Mucosa of gallbladder (tissue), 1 donor: ENCODE measurements at places on chromosomes 16 and 17.
A peak's percentile ranks its signal among the peaks of the same experiment; 100 is the strongest.

- DNase-seq, result no peak
Observed at GRCh38 chr17:83031321-83031945, 48.0 kb upstream of the METRNL start.

DNA sequence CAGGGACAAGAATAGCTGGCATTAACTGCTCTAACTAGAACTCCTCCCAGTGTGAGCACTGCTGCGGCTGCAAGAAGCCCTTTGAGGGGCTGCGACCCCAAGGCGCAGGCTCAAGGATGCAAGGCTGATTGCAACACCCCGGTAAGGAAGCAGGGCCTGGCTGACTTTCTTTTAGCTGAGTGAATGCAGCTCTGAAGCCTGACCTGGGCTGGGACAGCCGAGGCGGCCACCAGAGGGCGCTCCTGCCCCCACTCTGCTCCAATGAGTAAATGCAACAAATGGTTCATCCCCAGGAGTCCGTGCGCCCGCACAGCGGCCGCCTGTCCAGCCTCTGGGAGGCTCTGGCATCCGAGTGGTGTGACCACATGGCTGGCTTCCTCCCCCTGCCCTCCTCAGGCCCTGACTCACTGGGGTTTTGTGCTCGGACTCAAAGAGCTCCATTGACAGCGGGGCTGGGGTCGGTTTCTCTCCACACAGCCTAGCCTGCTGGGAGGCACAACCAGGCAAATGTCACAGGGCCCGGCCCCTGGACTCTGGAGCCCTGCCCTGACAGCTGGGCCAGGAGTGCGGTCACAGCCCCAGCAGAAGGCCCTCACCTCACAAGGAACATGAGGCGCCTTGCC is at the start of gene SMIM5:
SMIM5 (plus strand) TSS at position 572 of the 623 bp plus-strand sequence. CDS start 6,768 bp downstream, outside the sequence.
- peak; percentile 89 for DNase-seq

DNA sequence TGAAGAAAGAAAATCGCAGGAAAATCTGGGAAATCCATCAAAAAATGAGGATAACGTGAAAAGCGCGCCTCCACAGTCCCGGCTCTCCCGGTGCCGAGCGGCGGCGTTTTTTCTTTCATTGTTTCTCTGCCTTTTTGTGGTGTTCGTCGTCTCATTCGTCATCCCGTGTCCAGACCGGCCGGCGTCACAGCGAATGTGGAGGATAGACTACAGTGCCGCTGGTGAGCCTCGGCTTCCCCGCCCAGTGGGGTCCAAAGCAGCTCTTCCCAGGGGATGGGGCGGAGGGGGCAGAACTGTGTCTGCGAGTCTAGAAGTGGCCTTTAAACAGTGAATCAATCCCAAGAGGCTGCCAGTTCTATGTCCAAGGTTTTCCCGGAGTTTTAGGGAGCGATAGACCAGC is 19.8 kb downstream of the FAM234A start:
- no peak for DNase-seq

- DNase-seq, result no peak
Observed at GRCh38 chr17:55563363-55563762, 52.1 kb upstream of the SMIM36 start.

DNA sequence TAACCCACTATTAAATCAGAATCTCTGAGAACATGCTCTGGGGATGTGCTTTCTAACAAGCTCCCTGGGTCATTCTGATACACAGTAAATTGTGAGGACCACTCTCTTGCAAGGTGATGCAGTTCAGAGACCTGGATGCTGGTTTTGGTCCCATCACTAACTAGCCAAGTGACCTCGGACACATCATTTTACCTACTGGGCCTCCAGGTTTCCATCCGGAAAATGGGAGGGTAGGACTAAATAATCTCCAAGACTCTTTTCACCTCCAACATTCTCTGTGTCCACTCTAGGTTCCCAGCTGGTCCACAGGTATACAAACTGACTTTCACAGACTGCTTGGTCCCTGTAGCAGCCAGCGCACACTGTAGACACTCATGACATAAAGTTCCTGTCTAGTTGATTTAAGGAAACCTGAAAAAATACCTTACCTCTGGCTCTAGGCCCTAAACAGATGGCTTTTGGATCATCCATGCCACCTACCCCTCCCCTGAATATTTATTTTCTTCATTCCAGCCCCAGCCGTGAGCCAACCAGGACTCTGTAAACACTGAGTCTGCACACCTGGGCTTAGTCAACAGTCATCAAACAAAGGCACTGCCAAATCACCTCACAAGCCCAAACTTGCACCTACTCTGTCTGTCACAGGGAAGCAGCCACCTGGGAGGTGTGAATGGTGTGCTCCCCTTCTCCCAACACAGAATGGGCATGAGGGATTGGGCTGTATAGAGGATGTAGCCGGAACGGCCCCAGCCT is 51.3 kb upstream of the MRPS23 start:
- peak; percentile 47 for DNase-seq

- no peak for DNase-seq
Observed at GRCh38 chr16:50083996-50084395, 18.2 kb downstream of the HEATR3 start.

DNA sequence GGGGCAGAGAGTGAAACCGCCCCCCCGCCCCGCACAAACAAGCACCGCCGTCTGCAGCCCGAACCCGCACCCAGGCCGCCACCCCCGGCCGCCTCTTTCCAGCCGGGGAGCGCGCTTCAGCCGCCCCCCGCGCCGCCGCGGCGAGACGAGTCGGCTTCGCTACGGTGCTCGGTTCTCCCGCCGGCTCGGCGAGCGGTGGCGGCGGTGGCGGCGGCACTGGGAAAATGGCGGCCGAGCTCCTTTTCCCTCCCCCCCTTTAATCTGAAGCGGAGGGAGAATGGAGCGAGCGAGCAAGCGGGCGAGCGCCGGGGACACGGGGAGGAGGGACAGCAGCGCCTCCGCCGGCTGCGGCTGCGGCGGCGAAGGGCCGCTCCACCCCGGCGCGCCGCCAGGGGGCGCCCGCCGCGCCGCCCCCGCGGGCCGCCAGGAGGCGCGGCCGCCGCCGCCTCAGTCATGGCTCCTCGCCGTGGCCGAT is at the start of gene KANSL1:
KANSL1 (minus strand) TSS at position 279 of the 475 bp plus-strand sequence. CDS start 21,286 bp downstream, outside the sequence.
- DNase-seq, result peak; percentile 92

DNA sequence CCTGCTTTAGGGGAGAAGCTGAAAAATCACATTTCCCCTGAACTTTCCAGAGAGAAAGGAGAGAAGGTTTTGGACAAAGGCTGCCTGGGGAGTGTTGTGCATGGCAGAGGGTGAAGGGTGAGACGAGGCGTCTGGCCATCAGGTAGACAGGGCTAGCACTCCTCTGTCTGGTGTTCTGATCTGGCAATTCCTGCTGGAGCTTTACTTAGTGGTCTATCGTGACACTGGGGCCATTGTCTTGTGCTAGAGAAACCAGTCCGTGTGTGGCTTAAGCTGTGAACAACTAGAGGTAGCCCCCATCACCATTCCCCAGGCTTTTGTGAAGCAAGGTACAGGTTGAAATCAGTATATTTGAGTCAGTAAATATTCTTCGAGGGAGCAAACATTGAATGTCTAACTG is 8.5 kb downstream of the RHBDL3 start:
- DNase-seq, result no peak

GRCh38 chr17:15952916-15953790 is 8.2 kb downstream of the ADORA2B start:
- no peak for DNase-seq

DNA sequence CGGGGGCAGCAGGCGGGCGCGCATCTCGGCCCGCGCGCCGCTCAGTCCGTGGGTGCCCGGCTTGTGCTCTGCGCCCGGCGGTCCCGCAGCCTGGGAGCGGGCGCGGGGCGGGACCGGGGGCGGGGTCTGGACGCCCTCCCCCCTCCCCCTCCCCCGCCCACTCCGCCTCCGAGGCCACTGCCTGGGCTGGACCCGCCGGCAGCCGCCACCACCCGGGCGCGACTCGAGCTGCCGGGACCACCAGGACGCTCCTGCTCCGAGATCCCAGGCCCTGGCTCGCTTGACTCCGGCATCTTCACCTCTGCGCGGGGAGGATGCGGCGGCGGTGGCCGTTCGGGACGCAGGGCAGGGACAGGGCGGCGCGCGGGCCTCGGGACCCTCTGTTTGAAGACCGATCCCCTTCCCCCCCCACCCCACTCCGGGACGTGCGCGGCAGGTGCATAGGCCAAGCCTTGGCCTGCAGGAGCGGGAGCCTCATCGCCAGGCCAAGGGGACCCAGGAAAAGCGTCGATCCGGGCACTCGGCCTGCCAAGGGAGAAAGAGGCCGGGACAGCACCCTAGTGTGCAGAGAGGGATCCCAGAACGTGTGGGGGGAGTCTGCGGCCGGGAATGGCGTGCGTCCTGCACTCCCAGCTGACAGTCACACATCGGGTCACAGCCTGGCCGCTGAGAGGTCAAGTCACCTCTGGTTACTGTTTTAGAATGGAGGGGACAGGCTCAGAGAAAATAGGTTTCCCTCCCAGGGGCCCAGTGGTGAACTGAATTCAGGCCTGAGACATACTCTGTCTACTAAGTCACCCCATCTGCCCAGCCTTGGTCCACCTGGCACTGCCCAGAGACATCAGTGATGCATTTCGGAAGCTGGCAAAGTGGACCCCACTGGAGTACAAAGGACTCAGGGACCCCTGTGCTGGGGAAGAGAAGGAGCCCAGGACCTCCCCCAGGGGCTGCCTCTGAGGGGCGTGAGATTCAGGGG is at the start of gene HS3ST6:
HS3ST6 (minus strand) TSS at position 65 of the 976 bp plus-strand sequence. CDS start 92 bp downstream, outside the sequence.
- DNase-seq, result no peak

DNA sequence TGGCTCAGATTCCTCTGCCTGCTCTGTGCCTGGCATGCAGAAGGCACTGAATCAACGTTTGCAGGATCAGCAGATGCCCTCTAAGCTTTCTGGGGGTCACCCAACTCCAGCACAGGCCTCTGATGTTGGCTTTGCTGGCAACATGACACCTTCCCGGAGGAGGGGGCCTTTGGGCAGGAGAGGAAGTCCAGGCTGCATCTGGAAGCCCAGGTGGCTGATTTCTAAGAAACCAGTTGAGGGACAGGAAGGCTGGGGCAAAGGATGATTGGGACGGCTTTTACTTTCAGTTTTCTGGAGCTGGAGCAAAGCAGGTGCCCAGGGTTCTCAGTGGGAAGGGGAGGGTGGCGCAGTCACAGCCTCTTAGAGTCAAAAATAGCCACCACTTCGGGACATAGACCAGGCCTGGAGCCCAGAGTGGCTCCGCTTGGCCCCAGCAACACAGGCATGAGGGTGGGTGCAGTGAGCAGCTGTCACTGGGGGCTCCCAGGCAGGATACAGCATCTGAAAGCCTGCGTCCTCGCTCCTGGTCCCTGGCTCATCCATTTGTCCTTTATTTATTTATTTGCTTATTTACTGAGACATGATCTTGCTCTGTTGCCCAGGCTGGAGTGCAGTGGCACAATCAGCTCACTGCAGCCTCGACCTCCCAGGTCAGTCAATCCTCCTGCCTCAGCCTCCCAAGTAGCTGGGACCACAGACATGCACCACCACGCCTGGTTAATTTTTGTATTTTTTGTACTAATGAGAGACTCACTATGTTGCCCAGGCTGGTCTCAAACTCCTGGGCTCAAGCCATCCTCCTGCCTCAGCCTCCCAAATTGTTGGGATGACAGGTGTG is 15.1 kb downstream of the SOCS1 start:
- no peak for DNase-seq

DNA sequence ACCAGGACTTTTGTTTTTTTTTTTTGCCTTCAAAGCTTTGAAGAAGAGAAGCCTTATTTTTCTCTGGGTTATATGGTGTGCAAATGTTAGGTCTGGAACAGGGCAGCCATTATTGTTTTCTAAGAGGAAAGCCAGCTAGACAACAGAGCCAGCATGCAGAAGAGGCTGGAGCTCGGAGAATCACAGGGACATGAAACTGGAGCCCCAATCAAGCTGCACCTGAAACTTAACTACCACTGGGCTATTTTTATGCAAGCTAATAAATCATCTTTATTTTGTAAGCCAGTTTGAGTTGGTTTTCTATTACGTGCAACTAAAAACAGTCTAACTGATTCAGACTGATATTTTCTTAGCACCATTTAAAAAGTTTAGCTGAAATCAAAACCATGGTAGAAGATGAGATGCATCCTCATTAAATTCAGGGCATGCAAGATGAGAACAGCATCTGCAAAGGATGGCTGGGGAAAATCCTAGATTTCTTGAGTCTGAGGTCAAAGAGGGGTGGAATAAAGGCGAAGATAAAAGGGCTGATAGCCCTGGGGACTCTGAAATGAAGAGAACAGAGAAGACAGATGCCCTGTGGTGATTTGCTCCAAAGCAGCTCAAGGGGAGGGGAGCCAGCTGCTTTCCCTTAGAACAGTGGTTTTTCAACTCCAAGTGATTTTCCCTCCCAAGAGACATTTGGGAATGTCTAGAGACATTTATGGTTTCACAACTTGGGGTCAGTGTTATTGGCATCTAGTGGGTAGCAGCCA is 177.1 kb upstream of the WSCD1 start:
- no peak for DNase-seq

DNA sequence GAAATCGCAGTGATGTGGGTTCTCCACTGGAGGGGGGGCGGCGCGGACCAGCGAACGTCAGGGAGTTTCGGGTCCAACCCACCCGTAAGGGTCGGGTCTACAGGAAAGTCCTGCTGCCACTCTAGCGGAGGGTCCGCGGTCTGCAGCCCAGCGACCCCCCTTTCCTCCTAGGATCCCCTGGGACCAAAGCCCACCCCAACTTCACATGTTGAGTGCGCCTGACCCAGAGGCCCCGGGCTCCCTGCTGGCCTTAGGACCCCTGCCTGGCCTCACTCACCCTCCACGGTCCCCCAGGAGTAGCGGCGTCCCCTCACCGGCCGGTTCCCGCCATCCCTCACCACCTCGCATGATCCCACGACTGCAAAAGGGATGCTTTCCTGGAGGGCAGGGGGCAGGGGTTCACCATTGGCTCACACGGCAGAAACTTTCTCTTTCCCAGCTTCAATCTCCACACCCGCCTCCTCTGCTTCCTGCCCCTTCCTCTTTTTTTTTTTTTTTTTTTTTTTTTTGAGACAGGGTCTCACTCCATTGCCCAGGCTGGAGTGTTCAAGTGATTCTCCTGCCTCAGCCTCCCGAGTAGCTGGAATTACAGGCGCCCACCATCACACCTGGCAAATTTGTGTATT is 3.1 kb downstream of the SEPTIN1 start:
- no peak for DNase-seq

DNA sequence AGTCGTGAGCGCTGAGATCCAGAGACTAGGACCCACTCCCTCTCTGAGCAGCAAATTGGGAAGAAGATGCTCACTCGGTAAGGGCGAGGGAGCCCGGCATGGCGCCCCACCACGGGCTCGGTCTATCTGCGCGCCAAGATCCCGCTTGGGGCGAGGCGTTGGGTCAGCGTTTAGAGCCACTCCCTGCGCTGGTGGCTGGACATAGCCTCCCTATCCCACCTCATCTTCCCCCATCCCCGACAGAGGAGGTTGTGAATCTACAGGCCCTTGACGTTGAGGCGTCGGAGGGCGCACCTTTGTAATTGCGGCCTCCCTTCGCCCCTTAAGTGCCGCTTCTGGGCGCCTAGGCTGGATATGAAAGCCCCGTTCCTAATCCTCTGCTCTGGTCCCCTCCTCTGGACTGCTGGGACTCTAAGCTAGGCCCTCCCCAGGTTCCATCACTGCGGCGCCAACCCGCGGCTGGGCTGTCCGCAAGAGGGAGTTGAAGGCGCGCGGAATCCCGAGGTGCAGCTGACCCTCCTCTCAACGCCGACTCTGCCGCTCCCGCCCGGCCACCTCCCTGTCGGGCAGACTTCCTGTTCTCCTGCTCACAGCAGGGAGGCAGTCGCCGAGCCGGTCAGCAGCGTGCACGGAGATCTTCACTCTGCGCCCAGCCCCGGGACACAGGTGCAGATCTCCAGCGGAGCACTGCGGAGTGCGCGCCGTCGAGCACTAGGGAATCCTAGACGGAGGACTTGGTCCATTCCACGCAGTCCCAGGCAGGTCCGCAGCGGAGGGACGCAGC is 16.1 kb upstream of the HOXB9 start:
- DNase-seq, result no peak

- no peak for DNase-seq
Observed at GRCh38 chr16:66167564-66168291, 198.8 kb upstream of the CDH5 start.
